ENCODE measurements at places on chromosomes 4 and X.

GRCh38 chr4:102535398-102536082 lies 34.4 kb downstream of the NFKB1 start:
- DNase-seq: no peak

GRCh38 chrX:50736656-50737055 lies 77.3 kb downstream of the SHROOM4 start:
- DNase-seq: no peak

DNA sequence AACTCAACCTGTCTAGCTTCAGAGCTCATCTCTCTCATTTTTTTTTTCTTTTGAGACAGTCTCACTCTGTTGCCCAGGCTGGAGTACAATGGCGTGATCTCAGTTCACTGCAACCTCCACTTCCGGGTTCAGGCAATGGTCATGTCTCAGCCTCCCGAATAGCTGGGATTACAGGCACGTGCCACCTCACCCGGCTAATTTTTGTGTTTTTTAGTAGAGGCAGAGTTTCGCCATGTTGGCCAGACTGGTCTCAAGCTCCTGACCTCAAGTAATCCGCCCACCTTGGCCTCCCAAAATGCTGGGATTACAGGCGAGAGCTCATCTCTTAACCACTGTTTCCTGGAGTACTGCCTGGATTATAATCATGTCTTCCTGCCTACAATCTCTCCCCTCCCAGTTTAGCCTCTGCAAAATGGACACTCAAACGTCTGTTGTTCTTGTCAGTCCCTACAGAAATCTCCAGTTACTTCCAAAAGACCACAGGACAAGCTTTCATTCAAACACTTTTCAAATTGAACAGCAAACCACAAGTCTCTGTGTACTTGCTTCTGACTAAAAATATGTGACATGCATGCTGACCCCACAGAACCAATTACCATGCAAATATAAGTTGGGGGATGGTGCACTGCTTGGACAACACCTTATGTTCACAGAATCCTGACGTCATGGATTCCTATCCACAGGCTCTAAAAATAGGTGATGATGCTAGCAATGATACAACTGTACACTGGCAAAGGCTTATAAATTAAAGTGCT lies 137.2 kb downstream of the SH3KBP1 start:
- DNase-seq: no peak

DNA sequence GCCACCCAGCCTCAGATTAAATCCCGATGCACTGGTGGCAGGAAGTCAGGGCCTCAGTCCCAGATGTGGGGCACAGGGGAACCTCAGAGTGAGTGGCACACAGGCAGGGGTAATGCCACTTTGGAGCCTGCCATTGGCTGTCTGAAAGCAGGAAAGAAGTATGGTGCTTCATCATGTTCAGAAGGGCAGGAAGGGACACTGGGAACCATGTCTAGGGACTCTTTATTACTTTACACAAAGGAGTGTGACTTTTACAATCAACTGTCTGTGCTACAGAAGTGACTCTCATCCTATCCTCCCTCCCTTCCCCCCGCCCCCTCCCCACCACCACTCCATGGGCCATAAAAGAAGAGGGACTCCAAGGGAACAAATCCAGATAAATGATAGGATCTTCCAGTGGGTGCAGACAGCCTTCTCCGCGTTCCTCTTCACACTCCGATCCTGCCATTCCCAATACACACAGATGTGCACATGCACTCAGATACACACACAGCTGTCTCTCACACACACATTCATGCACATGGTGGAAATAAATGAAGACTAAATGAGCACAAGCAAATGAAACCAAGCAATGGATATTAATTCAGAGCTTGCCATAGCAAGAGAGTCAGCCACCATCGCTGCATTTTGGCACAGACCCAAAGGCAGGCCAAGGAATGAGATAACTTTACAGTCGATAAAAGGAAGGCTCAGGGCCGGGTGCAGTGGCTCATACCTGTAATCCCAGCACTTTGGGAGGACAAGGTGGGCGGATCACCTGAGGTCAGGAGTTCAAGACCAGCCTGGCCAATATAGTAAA lies 2.5 kb upstream of the TMEM154 start:
- no peak for DNase-seq

DNA sequence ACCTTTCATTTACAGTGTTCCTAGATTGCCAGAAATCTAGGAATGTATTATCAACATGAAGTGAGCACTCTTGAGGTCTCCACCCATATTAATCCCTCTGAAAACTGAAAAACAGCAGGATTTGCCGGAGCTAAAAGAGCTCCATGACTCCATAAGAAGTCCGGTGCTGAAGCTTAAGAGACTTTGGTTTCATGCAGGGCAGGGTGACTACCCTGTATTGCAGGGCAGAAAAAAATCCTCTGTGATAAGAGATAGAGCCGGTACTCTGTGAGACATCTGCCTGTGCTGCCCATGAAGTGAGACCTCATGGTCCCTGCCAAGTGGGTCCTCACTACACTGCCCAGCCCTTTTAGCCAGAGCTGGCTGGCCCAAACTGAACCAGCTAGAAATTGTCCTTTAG lies 127.2 kb upstream of the NPY2R start:
- DNase-seq: no peak

- no peak for DNase-seq
Observed at GRCh38 chr4:127776620-127777019, 5.5 kb upstream of the HSPA4L start.

DNA sequence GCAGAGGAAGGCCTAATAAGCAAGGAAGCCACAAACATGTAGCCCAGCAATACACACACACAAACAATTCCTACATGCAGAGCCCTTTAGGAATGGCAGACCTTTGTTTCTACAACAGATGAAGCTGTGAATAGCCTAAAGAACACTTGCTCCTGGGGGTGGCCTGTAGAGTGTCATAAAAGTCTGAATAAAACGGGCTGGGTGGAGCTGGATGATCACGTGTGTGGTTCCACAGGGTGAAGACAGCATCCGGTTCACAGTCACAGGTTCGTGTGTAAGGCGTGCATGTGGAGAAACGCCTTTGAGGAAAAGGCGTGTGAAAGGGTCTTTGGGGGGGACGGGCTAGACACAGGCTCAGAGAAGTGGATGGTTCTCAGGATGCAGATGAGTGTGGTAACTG lies 156.1 kb downstream of the AFAP1 start:
- no peak for DNase-seq

GRCh38 chr4:120881351-120881750 lies 41.2 kb downstream of the PRDM5 start:
- no peak for DNase-seq

- no peak for DNase-seq
Observed at GRCh38 chr4:173328236-173328901, 5.8 kb downstream of the HMGB2 start.

GRCh38 chrX:10079231-10079630 lies 77.5 kb upstream of the CLCN4 start:
- no peak for DNase-seq

- no peak for DNase-seq
Observed at GRCh38 chr4:169256101-169256612, 14.6 kb downstream of the SH3RF1 start.

DNA sequence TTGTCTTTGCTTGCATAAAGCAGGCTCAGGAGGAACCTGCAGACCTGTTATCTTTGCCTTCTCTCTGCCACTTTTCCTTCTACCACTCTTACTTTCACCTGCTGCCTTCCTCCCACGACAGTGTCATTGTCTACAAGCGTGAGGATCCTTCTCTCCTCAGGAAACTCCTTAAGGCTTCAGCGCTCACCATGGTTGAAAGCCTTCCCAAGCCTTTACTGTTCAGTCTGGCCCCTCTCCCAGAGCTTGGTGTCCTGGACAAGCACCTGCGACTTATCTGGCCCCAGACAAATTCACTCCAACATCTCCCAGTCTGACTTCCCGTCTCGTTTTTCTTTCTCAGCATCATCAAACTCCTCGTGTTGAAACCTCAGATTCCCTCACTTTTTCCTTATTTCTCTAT lies 31.0 kb downstream of the CC2D2A start:
- DNase-seq: no peak

DNA sequence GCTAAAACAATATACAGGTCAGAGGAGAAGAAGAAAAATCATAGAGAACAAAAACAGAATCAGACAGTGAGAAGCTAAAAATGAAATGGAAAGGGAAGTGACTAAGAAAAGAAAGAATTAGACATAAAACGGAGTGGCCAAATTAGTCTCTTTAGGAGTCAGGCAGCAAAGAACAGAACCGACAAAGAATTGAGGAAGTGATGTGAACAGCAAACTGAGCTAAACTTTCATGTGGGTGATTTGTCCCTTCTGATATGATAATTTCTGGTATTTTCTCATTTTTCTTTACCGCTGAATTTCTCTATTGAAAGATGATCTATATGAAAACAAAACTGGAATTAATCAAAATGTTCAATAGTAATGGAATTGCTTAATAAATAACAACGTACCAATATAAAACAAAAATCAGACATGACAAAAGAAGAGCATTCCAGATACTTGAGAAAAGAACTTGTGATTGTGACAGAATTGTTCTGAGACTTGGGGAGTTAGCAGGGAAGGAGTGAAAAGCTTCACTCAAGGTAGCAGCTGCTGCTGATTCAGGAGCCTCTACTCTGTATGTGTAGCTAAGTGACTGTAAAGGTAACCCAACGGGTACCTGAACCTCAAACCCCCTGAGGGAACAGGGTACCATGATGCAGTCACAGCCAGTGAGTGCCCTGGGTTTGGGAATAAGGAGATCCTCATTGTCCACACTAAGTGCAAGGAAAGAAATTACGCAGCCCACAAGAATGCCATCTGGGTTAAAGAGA lies 8.8 kb downstream of the TAPT1 start:
- no peak for DNase-seq

DNA sequence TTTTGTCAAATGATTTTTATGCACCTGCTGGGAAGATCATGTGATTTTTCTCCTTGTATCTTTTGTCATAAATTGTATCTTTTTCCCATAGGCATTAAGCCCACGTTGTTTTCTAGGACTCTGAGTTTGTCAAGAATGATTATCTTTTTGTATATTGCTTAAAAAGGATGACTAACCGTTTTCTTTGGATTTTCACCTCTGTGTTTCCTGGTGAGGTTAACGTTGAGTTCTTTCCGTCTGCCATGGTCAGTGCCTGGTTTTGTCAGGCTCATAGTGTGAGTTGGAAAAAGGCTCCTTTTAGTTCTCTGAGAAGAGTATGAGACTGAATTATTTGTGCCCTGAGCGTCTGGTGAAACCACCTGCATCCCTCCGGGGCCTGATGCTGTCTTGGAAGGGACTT lies 21.9 kb downstream of the PCGF3 start:
- no peak for DNase-seq

DNA sequence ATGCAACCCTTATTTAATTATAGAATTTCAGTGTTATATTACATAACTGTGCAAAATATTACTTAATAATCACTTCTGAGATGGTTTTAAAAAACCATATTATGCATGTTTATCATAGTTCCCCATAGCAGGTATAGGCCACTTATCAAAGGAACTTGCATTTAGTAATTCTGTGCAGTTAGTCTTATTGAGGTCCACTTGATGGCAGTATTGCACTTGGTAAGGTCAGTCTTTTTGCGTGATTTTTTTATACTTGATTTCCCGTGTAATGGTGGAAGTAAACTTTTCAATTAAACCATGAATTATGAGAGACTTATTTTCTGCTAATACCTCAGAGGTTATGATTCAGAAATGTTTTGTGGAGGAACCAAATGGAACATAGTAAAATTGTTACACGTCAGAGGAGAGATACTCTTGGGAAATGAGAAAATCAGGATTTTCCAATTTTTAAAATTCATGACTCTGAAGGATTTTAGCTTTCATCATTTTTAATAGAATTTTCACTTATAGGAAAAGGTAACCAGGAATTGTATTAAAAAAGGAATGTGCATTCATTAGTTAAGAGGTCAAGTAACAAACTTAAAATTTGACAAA lies 230.0 kb downstream of the CCSER1 start:
- DNase-seq: peak; percentile 0

DNA sequence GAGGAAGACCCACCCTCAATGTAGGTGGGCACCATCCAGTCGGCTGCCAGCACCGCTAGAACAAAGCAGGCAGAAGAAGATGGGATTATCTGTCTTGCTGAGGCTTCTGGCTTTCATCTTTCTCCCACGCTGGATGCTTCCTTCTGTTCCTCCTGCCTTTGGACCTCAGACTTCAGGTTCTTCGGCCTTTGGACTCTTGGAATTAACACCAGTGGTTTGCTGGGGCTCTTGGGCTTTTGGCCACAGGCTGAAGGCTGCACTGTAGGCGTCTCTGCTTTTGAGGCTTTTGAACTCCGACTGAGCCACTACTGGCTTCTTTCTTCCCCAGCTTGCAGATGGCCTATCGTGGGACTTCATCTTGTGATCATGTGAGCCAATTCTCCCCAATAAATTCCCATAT lies 55.1 kb downstream of the PDLIM5 start:
- DNase-seq: no peak

- DNase-seq: no peak
Observed at GRCh38 chrX:41596596-41596995, 92.2 kb upstream of the GPR34 start.

DNA sequence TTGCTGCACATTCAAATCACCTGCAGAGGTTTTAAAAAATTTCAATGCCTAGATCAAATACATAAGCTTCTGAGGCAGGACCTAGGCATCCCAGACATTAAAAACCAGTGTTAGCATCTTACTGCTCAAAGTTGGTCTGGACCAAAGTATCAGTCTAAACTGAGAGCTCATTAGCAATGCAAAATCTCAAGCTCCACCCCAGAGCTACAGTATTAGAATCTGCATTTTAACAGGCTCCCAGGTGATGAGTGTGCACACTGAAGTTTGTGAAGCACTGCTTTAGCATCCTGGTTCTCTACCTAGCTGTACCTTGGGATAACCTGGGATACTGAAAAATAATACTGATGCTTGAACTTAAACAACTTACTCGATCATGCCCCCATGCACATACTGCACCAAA lies 96.0 kb downstream of the PRRG1 start:
- DNase-seq: no peak

GRCh38 chr4:147528054-147528453 lies 47.2 kb downstream of the EDNRA start:
- DNase-seq: no peak

GRCh38 chr4:83259586-83259985 lies 25.0 kb downstream of the COQ2 start:
- DNase-seq: no peak

GRCh38 chr4:53541577-53542206 lies 49.6 kb downstream of the LNX1 start:
- no peak for DNase-seq

- no peak for DNase-seq
Observed at GRCh38 chr4:94463771-94464170, 12.0 kb downstream of the PDLIM5 start.
